ENCODE measurements at places on chromosomes 4 and X.

- no peak for DNase-seq
Measured at GRCh38 chr4:124997991-124998390, 285.5 kb upstream of the ANKRD50 start.

- no peak for DNase-seq
Measured at GRCh38 chrX:107537815-107538214, 88.4 kb downstream of the FRMPD3 start.

DNA sequence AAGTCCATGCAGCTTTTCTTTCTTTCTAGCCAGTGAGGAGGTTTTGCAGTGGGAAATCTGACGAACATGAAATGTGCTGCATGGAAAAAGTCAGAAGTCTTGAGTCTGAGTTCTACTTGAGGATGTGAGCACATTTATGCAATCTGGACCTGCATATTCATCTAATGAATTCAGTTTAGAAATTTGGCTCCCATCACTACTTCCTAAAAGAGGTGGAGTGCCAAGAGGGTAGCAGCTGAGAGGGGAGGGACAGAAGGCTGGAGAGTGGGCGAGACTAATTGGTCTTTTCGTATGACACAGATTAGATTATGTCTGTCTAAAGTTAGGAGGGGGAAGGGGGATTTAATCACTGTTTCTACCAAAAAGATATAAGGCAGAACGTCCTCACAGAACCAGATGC lies 535.9 kb downstream of the IQCM start:
- no peak for DNase-seq

- DNase-seq: no peak
Measured at GRCh38 chr4:111031596-111031995, 408.7 kb upstream of the PITX2 start.

DNA sequence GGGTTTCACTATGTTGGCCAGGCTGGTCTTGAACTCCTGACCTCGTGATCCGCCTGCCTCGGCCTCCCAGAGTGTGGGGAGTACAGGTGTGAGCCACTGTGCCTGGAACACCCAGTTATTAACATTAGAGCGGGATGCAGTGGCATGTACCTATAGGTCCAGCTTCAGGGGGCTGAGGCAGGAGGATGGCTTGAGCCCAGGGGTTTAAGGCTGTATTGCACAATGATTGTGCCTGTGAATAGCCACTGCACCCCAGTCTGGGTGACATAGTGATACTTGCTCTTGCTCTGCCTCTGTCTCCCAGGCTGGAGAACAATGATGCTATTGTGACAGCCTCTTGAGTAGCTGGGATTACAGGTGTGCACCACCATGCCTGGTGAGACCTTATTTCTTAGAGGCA lies 39.8 kb downstream of the FAM193A start:
- DNase-seq: no peak

Data from LNCaP clone FGC (cell line).